ENCODE measurements at places on chromosomes 3 and 15. TPM values are rescaled to one million over a fixed set of nuclear protein-coding genes. Genes with fewer than 3 reads are reported as not detected.

GRCh38 chr15:41713047-41713446 lies 52.8 kb downstream of the MGA start:
- no peak overlapping the region for H3K4me3 ChIP-seq
- H3K4me1 ChIP-seq: peaks cover 15% of the 10 kb centered on the region
- no peaks in the 10 kb centered on the region for H3K36me3 ChIP-seq
- no peak overlapping the region for H3K27ac ChIP-seq
- DNase-seq: peak; percentile 55

- no peaks in the 10 kb centered on the region for H3K27me3 ChIP-seq
- peak; percentile 10 for DNase-seq
- peak overlapping the region; percentile 85 for H3K27ac ChIP-seq
- H3K4me1 ChIP-seq: peaks cover 17% of the 10 kb centered on the region
Observed at GRCh38 chr3:192408647-192409200, 318.6 kb downstream of the FGF12 start.

The ZNF660 gene
- 0.41 TPM for polyA plus RNA-seq

The RBMS3 gene
- 3.2 TPM for polyA plus RNA-seq

The NANOGP8 gene
- polyA plus RNA-seq: not detected

The BFSP2 gene
- polyA plus RNA-seq: not detected

Data from heart right ventricle (tissue), 16 donors.